ENCODE measurements at places on chromosomes 13 and 19. TPM values are rescaled to one million over a fixed set of nuclear protein-coding genes. Genes with fewer than 3 reads are reported as not detected.

PCID2 gene
- total RNA-seq: 42.1 TPM

JOSD2 gene
- total RNA-seq: 52.1 TPM

LRRC63 gene
- total RNA-seq: not detected

PGLYRP1 gene
- total RNA-seq: not detected

UHRF1 gene
- 45.2 TPM for total RNA-seq

ZIC2 gene
- 13.9 TPM for total RNA-seq

KLF1 gene
- total RNA-seq: not detected

HTR2A gene
- total RNA-seq: not detected

SOX1 gene
- not detected for total RNA-seq

OLFM2 gene
- 12.3 TPM for total RNA-seq

CYP2A6 gene
- not detected for total RNA-seq

VPS36 gene
- 14.5 TPM for total RNA-seq

ZNF101 gene
- 5.3 TPM for total RNA-seq

SYCN gene
- not detected for total RNA-seq

LINGO3 gene
- total RNA-seq: not detected

ADGRE3 gene
- total RNA-seq: not detected

TRMT1 gene
- total RNA-seq: 48.0 TPM

PBX4 gene
- total RNA-seq: 1.4 TPM

ZNF556 gene
- not detected for total RNA-seq

TEX101 gene
- total RNA-seq: not detected

CCDC70 gene
- total RNA-seq: not detected

ALKBH7 gene
- total RNA-seq: 38.7 TPM

PSPC1 gene
- 47.1 TPM for total RNA-seq

FAAP24 gene
- total RNA-seq: 15.4 TPM

LILRB4 gene
- total RNA-seq: 0.07 TPM

CYSLTR2 gene
- not detected for total RNA-seq

ZNF541 gene
- total RNA-seq: not detected

MEDAG gene
- total RNA-seq: not detected

CEACAM3 gene
- total RNA-seq: not detected

GPR12 gene
- not detected for total RNA-seq

RTBDN gene
- total RNA-seq: not detected

LRG1 gene
- 0.09 TPM for total RNA-seq

FXYD3 gene
- not detected for total RNA-seq

UBE2M gene
- total RNA-seq: 129 TPM

FCAR gene
- total RNA-seq: not detected

KLK3 gene
- not detected for total RNA-seq

SLC27A5 gene
- total RNA-seq: 26.0 TPM

APOC1 gene
- total RNA-seq: 115 TPM

KLK11 gene
- not detected for total RNA-seq

ZNF491 gene
- total RNA-seq: not detected

Measured in A549 treated with CpdA at 1 μM for 4 hours (cell line).